ENCODE measurements at places on chromosomes 11 and 22. TPM values are rescaled to one million over a fixed set of nuclear protein-coding genes. Genes with fewer than 3 reads are reported as not detected.

The OR52N4 gene
- total RNA-seq, result 1.5 TPM

DNA sequence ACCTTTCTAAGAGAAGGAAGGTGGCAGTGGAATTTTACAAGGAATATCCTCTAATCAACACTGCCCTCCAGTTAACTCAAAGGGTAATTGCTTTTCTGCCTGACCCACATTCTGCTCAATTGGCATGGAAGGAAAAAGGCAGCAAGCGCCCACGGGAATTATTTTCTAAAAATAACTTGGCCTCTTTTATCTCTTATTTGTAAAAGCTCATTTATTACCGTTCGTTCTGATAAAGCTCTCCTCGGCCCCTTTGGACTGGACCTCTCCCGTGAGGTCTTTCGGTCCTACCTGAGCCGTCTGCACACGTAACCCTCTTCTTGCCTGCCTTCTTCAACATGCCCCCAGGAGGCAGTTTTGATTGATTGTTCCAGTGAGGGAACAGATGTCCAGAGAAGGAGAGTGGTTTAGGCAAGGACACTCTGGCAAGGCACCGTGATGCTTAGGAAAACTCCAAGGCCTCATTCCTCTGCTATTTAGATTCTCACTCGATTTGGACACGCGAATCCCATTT, 53.2 kb upstream of the CRTAM start:
- no peak for DNase-seq

DNA sequence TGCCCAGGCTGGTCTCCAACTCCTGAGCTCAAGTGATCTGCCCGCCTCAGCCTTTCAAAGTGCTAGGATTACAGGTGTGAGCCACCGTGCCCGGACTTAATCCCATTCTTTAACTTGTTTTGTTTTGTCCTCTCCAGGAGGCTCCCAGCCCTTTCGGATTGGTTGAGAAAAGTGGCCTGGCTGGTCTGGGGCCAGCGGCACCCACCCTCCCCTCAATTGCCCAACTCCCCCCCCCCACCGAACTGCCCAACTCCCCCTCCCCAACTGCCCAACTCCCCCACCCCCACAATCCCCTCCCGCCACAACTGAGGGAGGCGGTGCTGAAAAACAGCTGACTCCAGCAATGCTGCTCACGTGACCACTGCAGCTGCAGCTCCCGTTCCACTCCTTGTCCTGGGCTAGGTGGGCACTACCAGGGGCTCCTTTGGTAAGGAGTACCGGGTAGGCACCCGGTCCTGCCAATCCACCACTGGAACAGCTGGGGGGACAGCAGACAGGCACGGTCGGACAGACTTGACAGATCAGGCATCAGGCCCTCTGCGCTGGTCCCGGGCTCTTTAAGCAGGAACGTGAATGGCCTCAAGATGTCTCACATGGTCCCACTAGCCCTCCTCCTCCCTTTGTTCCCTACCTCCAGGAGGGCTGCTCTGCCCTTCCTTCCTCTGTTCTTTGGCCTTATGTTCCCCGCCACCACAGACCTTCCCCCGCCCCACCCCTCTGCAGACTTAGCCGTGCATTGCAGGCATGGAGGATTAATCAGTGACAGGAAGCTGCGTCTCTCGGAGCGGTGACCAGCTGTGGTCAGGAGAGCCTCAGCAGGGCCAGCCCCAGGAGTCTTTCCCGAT, at the start of gene TCN2:
Gene TCN2 (plus strand): TSS at position 720 of the 845 bp plus-strand sequence. CDS start 158 bp downstream, outside the sequence.
- DNase-seq, result peak; percentile 65

- DNase-seq, result no peak
Observed at GRCh38 chr11:1358286-1358685, 31.4 kb upstream of the BRSK2 start.

- no peak for DNase-seq
Observed at GRCh38 chr22:24191381-24191841, 10.1 kb downstream of the SUSD2 start.

DNA sequence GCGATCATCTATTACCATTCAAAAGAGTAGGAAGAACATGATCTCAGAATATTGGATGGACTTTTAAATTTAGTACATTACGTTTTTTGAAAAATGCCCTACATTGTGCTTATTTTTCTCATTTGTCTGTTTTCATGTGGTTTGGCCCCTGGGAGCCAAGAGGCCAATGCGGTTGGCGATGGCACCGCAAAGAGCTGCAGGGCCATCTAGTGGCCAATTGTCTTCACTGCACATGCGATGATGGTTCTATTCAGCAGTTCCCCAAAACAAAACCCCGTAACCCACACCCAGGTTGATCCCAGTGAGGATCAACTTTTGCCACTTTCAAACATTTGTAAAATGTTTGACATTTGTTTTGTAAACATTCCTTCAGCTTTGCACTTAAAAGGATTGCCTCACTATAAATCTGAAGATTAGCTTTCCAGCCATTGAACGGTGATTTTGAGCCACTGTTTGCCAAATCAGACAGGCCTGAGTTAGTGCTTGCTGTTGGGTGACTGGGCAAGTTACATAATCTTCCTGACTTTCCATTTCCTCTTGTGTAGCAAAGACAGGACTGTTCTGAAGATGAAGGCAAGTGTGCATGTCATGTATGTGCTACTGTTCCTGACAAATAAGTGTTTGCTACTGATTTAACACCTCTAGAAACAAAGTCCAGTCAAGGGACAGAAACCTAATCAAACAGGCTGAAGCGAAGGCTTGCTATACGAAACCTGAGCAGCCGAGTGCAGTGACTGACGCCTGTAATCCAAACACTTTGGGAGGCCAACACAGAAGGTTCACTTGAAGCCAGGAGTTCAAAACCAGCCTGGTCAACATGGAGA, 29.2 kb upstream of the XBP1 start:
- peak; percentile 84 for DNase-seq
